NCI-H1048 (cell line): ENCODE measurements at places on chromosomes 3 and 15.

DNA sequence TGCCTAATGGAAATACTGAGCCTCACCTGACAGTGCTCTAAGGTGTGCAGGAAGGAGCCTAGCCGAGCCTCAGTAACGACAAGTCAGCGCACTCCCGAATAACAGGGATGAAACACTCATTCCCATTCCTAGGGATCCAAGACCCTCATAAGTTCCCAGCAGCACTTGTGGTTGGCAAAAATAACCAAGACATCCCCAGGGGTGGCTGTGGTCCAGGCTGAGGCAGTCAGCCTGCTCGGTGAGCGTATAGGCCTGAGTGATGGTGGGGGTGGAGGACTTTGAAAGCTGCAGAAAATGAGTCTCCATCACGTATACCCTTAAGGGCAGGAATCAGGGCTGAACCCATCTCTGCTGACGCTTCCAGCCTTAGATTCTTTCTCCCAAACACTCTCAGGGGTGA, 120.1 kb downstream of the SMAD6 start:
- no peak for DNase-seq

DNA sequence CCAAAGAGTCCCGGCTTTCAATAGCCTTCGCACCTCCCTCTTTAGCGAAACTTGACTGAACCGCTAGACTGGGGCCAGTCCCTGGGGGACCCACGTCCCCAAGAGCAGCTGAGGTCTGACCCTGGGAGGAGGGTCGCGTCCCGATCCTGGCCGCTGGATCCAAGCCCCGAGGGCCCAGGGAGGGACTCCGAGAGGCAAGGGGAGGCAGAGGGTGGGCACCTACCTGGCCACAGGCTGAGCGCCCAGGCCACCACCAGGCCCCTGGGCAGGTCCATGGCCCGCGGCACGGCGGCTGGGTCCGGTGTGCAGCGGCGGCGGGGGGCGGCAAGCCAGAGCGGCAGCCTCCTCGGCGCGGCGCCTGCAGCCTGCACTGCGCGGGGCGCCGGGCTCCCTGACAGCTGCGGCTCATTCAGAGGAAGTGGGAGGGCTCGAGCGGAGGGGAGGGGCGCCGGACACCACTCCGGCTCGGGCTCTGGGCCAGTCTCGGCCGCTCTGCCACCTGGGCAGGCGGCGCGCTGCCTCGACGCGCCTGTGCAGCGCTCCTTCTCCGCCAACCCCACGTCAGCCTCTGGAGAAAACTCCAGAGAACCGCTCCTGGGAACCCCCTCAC, at the start of gene ITGA11:
ITGA11 (minus strand) TSS at position 372 of the 610 bp plus-strand sequence; CDS start at position 275, 97 bp downstream.
- DNase-seq, result no peak

DNA sequence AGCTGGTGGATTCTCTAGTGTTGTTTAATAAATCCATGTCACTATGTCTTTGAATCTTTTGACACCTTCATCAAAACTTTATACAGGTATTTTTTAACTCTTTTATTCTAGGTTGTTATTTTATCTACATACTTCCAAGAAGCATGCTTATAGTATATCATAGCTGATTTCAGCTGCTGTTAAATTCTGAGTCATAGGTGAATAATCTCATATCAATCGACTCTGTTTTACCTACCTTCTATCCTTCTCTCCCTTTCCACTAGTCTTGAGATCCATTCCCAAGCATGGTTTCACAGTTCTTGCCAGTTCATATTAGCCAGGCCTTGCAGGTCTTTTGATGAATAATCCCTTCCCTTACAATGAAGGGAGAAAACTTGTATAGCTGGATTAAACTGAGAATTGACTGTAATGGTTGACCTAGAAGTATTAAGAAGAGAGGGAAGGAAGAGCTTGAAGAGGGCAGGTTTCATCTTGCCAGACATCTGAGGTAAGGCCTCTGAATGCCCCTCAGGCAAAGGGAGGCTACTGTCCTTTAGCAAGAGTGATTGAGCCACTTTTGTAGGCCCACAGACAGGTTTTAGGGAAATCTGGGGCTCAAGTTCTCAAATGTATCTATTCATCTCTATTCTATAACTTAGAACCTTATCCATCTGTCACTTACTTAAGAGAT, 146.4 kb downstream of the EPHA6 start:
- DNase-seq, result no peak

DNA sequence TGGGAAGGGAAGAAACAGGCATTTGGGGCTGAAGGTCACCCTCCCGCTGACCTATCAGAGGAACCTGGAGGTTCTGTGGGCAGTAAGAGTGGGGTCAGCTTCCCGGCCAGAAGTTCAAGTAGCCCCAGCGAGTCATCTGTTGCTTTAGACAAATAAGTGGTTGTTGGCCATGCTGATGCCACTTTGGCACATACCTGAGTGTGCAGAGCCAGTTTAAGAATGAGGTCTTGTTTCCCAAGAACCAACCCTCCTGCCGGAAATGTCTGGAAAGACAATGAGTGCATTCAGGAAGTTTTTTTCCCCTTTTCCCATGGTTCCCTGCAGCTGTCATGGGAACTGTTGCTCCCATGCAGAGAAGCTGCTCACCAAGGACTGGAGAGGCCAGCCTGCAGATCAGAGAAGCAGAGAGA, 166.7 kb downstream of the ZNF621 start:
- no peak for DNase-seq

GRCh38 chr3:195052939-195053338, 218.0 kb downstream of the XXYLT1 start:
- no peak for DNase-seq

GRCh38 chr3:134985864-134986715, 191.0 kb downstream of the EPHB1 start:
- no peak for DNase-seq

- no peak for DNase-seq
Observed at GRCh38 chr15:68608206-68608843, 29.5 kb downstream of the CORO2B start.

DNA sequence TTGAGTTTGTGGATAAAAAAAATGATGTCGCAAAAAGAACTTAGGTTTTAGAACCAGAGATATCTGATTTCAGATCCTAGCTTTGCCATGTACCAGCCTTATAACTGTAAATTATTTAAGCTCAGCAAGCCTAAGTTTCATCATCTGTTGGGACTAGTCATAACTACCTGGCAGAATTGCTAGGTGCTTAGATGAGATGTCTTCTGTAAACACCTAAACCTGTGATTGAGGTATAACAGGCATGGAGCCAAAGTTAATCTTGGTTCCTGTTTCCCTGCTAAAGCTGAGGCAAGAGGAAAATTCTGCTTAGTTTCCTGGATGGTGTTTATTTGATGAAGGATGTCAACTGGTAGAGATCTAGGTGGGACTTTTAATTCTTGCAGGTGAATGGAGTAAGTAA, 331.3 kb upstream of the RBMS3 start:
- DNase-seq, result no peak

DNA sequence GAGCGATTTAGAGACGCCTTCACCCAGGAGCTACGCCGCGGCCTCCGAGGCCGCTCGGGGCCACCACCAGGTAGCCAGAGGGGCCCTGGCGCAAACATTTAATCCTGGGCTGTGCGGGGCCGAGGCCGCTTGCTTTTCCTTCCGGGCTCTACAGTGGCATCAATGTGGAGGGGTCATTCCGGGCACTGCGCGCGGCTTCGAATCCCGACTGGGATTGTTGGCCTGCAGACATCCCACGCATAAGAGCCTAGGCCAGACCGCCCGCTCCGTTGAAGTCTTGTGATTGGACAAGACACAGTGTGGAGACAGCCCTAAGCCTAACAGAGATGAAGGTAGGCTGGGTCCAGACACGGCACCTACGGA, 568 bp upstream of the NCBP2 start:
- no peak for DNase-seq
